ENCODE measurements at places on chromosomes 3 and 15.

DNA sequence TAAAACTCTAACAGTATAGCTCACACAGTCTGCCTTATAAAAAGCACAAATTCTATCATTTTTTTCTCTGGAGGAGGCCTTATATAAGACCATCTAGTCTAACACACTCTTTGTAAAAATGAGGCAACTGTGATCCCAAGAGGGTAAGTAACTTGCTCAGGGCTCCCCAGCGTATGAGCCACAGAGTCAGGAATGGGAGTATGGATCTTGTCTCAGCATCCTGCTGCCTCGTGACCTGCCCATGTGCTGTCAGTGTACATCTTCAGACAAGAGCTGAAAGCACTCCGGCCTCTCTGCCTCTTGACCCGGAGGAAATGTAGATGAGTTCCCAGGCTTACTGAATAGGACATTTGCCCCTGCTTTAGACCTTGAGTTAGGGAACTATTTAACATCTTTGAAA is 28.4 kb upstream of the MEF2A start:
- DNase-seq = no peak

GRCh38 chr15:62653122-62653521 is 389.4 kb upstream of the TPM1 start:
- no peak for DNase-seq

- no peak for DNase-seq
Measured at GRCh38 chr3:63979093-63979885, 44.0 kb downstream of the PSMD6 start.

DNA sequence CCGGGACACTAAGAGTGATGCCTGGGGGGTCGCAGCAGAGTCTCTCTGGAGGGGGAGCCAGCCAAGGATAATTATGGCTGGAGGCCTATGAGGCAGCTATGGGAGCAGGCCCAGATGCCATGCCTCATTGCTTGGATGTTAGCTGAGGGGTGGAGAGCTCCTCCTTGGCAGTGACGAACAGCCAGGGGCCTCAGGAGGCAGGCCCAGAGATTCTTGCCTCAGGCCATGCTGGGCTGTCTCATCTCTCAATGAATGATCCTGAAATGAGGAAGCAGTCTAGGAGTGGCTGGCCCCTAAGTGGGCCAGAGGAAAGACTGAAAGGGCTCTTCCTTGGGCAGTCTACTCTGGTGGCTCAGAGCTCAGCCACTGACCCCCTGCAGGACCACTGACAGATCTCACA is 21.3 kb downstream of the KIF9 start:
- DNase-seq = no peak

DNA sequence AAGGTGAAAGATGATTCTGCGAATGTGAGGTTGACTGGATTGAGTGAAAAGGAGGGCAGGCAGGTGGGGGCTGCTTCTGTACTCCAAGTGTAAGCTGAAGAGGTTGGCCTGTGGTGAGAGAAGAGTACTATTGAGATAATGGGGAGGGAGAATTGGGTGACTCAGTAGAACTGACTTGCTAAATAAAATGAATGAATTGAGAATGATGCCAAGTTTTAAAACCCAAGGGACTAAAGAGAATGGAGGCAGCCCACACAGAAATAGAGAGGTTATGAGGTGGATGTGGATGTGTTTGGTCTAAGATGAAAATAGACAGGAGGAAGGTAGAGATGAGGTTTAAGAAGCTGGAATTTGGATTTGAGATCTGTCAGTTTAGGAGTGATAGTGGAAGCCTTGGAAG is 5.9 kb downstream of the MME start:
- DNase-seq = no peak

GRCh38 chr3:171838218-171838720 is 4.9 kb upstream of the TMEM212 start:
- DNase-seq = peak; percentile 94

DNA sequence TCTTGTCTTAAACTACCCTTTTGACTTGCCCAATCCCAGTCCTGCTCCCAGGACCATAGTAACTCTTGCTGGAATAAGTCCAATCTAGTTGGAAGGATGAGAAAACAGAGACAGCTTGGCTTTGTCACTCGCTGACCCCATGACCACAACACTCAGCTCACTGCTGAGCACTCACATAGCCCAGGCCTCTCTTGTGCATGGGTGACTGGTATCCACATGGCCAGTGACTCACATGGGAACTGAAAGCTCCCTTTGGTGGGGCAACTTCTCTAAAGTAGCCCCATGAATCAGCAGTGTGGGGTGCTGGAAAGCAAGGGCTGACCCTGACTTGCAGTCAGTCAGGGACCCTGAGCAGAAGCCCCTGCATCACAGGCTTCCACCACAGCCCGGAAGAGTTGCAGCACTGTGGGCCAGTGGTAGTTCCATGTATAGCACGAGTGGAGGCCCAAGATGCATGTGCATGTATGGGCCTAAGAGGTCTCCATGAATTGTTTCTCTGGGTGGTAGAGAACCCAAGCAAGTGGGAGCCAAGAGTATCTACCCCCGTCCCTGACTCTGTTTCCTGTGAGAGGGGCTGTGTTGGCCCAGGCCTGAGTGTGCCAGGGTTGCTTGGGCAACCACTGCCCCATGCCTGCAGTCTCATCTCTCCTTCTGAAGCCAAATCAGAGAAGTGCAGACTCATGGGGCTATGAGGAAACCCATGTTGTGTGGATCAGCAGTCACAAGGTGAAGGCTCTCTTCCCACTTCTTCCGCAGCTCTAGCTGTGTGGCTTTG is 62.1 kb upstream of the XCR1 start:
- DNase-seq = peak; percentile 83

DNA sequence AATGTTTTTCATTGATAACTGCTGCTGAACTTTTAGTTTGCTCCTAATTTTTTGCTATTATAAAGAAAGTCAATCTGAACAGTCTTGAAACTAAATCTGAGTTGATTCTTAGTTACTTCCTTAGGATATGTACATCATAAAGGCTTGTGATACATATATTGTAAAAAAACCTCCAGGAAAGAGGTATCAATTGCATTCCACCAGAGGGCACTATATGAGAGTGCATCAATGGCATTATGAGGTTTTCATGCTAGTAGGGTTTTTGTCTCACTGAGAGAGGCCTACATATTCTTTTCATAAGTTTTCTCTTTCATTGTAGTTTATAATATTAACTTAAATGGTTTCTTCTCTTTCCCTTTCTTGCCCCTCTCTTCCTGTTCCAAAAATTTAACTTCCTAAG is 46.9 kb downstream of the PIK3R4 start:
- peak; percentile 2 for DNase-seq

DNA sequence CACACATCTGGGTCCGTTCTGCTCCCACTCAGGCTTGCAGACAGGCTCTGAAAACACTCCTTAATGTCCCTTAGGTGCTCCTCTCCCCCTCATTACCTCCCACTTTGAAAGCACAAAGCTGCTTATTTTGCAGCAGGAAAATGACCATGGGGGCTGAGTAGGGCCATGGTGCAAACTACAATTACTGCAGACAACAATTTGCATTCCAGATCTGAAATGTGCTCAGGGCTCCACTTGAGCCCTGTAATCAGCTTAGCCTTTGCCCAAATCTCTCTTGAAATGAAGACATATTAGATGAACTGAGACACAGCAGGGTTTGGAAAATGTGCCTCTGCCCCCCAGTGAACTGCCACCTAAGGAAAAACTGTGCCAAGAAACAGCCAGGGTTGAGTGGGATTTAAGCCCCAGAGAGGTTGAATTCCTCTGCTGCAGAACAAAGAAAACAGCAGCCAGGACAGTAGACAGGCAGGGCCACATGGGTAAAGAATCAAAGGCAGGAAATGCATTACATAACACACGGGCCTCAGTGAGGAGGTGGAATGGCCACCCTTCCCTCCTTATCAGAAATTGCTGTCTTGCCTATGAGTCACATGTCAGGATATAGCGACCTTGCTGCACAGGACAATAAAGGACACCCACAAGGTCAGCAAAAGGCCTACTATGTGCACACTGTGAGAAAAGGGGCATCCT is 126.8 kb upstream of the ARHGEF3 start:
- DNase-seq = no peak

GRCh38 chr3:194730365-194730764 is 44.7 kb downstream of the FAM43A start:
- DNase-seq = peak; percentile 20

- DNase-seq = peak; percentile 91
Measured at GRCh38 chr15:100111125-100112060, 230.4 kb downstream of the ADAMTS17 start.

- peak; percentile 74 for DNase-seq
Measured at GRCh38 chr3:102229062-102229655, 205.7 kb upstream of the ZPLD1 start.

DNA sequence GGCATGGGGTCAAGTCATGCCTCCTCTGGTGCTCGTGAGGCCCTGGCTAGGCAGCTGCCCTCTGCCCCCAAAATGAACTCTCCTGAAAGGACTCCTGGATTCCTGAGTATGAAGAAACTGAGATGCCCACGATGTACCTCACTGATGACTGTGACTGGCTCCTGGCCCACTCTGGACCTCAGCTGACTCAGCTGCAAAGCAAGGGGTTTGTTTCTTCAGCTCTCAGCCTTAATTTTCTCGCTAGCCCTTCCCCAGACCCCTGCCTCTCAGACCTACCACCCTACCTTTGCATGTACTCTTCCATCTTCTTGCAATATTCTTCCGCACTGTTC is 5.2 kb upstream of the GNAI2 start:
- no peak for DNase-seq

- peak; percentile 48 for DNase-seq
Measured at GRCh38 chr3:52714335-52715302, 8.7 kb downstream of the SPCS1 start.

DNA sequence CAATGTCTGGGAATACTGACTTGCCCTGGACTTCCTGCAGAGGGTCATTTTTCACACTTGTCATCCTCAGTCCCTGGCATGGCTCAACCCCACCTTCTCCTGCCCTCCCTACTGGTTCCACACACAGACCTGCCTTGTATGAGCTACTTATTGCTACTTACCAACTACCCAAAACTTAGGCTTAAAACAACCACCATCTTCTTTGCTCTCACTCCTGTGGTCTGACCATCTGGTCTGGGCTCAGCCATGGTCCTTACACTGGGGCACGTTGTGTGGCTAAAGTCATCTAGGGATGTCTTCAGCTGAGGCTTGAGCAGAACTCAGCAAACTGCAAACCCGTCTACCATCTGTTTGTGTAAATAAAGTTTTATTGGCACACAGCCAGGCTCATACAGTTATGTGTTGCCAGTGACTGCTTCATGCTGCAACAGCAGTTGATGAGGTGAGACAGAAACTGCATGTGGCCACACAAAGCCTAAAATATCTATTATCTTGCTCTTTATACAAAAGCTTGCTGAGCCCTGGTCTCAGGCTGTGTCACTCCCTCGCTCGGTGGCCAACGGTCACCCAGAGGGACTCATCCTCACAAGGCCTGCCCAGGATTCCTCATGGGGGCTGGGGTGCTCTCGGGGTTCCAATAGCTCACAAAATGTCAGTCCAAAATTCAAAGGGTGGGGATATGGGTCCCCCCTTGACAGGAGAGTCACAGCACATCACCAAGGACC is 43.5 kb downstream of the KLF15 start:
- peak; percentile 19 for DNase-seq

GRCh38 chr15:61034678-61035291 is 194.3 kb downstream of the RORA start:
- peak; percentile 79 for DNase-seq

- no peak for DNase-seq
Measured at GRCh38 chr15:92631721-92632120, 23.9 kb downstream of the FAM174B start.

- DNase-seq = no peak
Measured at GRCh38 chr15:37898362-37898761, 36.1 kb upstream of the TMCO5A start.

- DNase-seq = no peak
Measured at GRCh38 chr3:108183971-108184370, 38.3 kb downstream of the IFT57 start.

- no peak for DNase-seq
Measured at GRCh38 chr3:11636394-11636770, 7.3 kb downstream of the VGLL4 start.

- no peak for DNase-seq
Measured at GRCh38 chr3:146473726-146474125, 4.4 kb upstream of the PLSCR2 start.

DNA sequence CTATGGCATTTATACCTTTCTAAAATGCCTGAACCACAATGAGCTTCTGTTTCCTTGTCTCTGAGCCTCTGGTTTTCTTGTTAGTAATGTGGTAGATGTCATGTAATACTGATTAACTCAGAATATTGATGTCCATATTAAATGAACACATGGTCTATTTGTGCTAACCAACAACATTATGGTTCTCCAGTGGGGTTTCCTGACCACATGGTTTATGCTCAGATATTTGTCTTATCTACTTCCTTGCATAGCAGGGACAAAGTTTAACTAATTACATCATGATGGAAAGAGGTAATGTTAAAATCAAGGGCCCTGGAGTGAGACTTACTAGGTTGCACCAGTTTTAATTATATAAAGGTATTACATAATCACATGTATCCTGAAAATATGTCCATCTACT is 62.6 kb upstream of the SCN10A start:
- DNase-seq = no peak

GRCh38 chr15:69576948-69577351 is 124.3 kb downstream of the RPLP1 start:
- DNase-seq = no peak

DNA sequence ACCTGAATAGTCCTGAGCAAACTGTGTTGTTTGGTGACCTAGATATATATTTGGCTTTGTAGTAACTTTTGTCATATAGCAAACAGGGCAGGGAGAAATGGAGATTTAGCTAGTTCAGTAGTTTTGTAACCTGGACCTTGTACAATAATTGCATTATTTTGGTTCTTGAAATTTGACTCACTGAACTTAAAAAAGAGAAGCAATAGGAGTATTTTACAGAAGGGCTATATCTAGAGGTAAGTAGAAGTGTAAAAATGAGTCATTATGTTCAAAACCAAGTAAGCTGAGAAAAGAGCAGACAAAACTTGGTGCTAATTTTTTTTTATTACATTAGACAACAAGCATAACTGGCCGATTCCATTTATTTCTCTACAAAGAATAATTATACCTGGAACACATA is 505.4 kb downstream of the ZIC1 start:
- no peak for DNase-seq

- no peak for DNase-seq
Measured at GRCh38 chr3:45024542-45025255, 1.4 kb upstream of the CLEC3B start.
